Activated CD4-positive, CD25-positive, alpha-beta regulatory T cell (primary cell): ENCODE measurements at places on chromosomes 11 and 22.

- no peak for DNase-seq
Observed at GRCh38 chr11:77206264-77207018, 78.4 kb downstream of the MYO7A start.

DNA sequence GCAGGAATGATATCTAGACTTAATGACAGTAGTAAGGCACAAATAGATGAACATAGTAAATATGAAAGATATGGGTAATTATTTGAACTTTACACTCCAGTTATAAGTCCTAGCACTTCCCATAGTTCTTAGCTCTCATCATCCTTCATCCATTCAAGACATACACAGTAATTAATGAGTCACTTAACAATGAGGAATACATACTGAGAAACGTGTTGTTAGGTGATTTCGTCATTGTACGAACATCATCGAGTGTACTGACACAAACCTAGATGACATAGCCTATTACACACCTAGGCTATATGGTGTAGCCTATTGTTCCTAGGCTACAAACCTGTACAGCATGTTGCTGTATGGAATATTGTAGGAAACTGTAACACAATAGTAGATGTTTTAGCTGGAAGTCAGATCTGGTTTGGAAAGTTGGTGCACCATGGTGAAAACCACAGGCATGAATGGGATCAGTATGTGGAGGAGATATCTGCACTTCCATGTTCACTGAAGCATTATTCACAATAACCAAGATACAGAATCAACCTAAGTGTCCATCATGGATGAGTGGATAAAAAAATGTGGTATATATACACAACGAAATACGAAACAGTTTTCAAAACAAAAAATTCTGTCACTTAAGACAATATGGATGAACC, 229.9 kb upstream of the PITPNB start:
- DNase-seq = no peak

- no peak for DNase-seq
Observed at GRCh38 chr11:64355078-64355940, 3.7 kb upstream of the RPS6KA4 start.

DNA sequence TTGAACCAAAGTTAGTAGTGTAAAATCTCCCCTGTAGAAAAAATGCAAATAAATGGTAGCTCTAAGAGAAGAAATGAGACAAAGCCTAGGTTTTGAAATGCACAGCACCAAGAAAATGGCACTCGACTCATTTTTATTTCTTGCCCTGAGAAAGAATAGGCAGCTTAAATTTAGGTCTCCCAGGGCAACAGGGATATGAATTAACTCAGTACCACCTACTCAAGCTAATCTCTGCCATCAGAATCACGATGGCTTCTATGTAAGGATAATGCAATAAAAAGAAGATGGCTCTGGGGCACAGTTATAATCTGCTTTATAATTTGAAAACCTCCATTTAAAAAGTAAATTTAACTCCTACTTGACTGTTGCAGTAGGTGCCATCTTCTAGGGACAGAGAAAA, 1784.3 kb downstream of the LRRC4C start:
- DNase-seq = no peak

- no peak for DNase-seq
Observed at GRCh38 chr11:124892750-124893454, 4.8 kb downstream of the ROBO4 start.

GRCh38 chr11:16082095-16083055, 274.0 kb downstream of the SOX6 start:
- no peak for DNase-seq

GRCh38 chr22:17257121-17258001, 38.1 kb upstream of the ADA2 start:
- DNase-seq = no peak

- DNase-seq = no peak
Observed at GRCh38 chr11:21369947-21370346, 700.6 kb downstream of the NELL1 start.
